MCF 10A (cell line): ENCODE measurements at places on chromosomes 4 and X. TPM values are rescaled to one million over a fixed set of nuclear protein-coding genes. Genes with fewer than 3 reads are reported as not detected.

Gene FAT4
- 6.4 and 6.6 TPM in 2 replicates for total RNA-seq

Gene SPANXN5
- not detected in 2 replicates for total RNA-seq

GRCh38 chr4:55127521-55127920, 2.1 kb upstream of the KDR start:
- DNase-seq = no peak

- peak; percentile 11 for DNase-seq
Observed at GRCh38 chrX:108945883-108946523, 209.6 kb upstream of the IRS4 start.

DNA sequence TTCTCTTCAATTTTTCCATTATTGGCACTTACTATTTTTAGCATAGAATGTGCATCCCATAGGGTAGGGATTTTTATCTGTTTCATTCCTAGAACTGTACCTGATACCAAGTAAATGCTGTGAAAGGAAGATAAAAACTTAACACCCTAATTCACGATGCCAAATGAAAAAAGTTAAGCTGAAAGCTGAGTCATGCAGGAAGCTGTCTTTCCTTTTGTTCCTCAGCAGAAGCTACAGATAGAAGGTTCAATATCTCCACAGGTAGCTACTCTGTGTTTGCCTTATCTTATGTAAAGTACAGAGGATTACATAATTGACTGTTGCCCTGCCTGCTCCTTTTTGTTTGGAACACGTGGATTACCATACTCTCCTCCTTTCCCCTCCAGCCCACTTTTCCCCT, 77.0 kb downstream of the LRP2BP start:
- peak; percentile 15 for DNase-seq

GRCh38 chr4:46425775-46426400, 36.0 kb upstream of the GABRA2 start:
- DNase-seq = peak; percentile 85

DNA sequence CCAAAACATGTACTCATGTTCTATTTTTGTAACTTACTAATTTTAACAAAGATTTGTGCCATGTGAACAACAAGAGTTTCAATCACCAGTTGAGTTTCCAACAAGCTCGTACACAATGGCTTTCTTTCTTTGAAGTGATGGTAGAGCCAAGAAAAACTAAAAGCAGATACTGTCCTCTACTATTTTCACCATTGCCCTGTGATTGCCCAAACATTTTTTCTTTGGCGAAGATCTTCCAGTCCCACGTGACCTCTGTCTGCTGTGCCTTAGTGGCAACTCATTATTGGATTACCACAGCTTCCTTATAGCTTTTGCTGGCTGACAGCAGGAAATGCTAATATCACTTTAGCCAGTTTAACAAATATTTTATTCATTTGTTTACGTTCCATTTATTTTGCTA, 1147.1 kb downstream of the STIM2 start:
- DNase-seq = no peak

DNA sequence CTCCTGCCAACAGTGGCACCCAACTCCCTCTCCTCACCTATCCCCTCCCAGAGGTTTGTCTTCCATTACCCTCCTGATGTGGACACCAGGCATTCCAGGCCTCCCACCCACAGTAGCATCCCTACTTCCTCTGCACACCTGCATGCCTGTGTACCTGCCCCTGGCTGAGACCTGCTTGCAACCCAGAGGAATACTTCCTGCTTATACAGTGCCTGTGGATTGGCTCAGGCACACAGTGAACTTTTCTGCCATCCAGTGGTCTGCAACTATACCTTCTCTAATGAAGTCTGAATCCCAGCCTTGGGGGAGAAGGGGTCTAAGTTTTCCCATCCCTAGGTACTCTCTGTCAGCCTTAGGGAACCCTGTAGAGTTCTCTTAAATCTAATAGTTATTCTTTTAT, 169.9 kb downstream of the IQCM start:
- DNase-seq = peak; percentile 4

- DNase-seq = no peak
Observed at GRCh38 chrX:8981723-8982122, 52.2 kb downstream of the FAM9B start.

GRCh38 chr4:530017-530781, 31.2 kb downstream of the PIGG start:
- DNase-seq = no peak
